ENCODE measurements at places on chromosomes 5 and 9. TPM values are rescaled to one million over a fixed set of nuclear protein-coding genes. Genes with fewer than 3 reads are reported as not detected.

Gene PRR16
- not detected for polyA plus RNA-seq

Gene LMX1B
- polyA plus RNA-seq: not detected

Gene SPAG8
- 1.1 TPM for polyA plus RNA-seq

Gene GABRA6
- not detected for polyA plus RNA-seq

Gene PSIP1
- polyA plus RNA-seq: 112 TPM

Gene DNAH5
- not detected for polyA plus RNA-seq

Gene AFAP1L1
- not detected for polyA plus RNA-seq

Gene CFAP77
- polyA plus RNA-seq: not detected

Gene GLDC
- polyA plus RNA-seq: 1.0 TPM

Gene SAXO1
- not detected for polyA plus RNA-seq

Gene RAPGEF6
- 16.6 TPM for polyA plus RNA-seq

Gene FYB1
- polyA plus RNA-seq: 11.6 TPM

Gene PCDHB4
- not detected for polyA plus RNA-seq

Gene STPG3
- not detected for polyA plus RNA-seq

Gene ANKRD18A
- not detected for polyA plus RNA-seq

Gene PROB1
- polyA plus RNA-seq: 1.5 TPM

Gene MAMDC2
- polyA plus RNA-seq: not detected

Gene CTXN3
- not detected for polyA plus RNA-seq

Gene TAF11L9
- polyA plus RNA-seq: not detected

Gene PDZD2
- 0.16 TPM for polyA plus RNA-seq

Gene S1PR3
- not detected for polyA plus RNA-seq

Gene SVEP1
- polyA plus RNA-seq: not detected

Gene PCDHGA2
- not detected for polyA plus RNA-seq

Gene BAAT
- polyA plus RNA-seq: not detected

Gene ST8SIA4
- polyA plus RNA-seq: 24.2 TPM

All from IgD-negative memory B cell (primary cell).